ENCODE measurements at places on chromosomes 1 and 21.

DNA sequence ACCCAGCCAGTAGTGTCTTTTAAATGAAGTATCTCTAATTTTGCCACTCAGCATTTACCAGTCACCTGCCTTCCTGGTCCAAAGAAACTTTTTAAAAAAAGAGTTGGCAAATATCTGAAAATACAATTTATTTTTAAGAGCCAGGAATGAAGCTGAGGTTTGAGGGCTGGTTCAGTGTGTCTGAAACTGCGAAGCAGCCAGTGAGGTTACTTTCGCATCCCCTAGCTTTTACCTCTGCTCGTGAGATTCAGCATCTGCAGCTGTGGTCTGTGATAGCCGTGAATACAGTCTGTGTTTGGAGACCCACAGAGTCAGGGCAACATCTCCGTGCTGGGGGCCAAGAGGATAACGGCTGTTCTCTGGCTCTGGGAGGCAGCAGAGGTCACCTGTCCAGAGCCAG lies 21.3 kb upstream of the KCNAB2 start:
- DNase-seq, result no peak

DNA sequence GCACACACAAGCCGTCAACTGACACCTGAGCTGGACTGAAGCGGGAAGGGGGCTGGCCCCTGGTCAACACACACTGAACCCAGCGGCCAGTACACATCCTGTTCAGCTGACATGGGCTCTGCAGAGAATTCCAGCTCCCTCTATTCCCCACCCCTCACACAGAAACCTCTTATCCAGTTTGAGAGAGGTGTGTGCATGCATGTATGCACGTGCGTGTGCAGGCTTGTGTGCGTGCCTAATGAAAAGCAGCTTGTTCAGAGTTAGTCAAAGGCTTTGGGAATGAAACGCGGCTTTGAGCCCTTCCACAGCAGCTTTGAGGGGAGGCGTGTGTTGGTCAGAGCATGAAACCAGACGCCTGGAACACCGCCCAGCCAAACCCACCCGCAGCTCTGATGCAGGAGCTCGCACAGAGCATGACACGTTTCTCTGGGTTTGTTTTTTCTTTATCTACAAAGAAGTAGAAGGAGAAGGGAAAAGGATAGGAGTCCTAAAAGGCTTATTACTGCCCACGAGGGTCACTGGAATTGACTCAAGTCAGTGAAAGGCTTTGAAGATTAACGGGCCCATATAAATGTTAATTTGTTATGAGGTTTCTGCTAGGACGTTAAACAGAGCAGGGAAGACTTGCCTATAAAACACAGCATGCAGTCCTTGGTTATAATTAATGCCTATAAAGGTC lies 184.2 kb downstream of the ETS2 start:
- no peak for DNase-seq

- no peak for DNase-seq
Measured at GRCh38 chr1:114505148-114505561, 5.8 kb downstream of the TRIM33 start.

DNA sequence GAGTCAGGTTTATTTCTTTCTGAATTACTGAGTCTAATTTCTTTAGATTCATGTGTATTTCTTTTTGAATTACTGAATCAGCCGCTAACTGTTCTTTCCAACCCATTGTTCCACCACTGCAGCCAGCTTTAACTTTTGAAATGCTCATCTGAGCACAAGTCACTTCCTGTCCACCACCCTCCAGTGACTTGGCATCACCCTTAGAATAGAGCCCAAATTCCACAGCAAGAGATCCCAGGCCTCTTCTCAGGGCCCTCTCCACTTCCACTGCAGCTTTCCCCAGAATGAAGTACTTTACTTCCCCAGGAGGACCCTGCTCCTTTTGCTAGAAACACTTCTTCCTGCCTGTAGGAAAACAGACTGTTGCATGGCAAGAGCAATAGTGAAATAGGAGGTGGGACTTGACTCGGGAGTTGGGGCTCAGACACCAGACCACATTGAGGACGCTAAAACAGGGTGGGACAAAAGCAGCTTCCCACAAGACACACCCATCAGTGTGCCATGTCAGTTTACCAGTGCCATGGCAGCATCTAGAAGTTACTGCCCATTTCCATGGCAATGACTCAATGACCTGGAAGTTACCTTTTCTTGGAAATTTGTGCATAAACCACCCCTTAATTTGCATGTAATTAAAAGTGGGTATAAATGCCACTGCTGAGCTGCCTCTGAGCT lies 56.5 kb upstream of the ADAR start:
- DNase-seq, result no peak
